EH (cell line): ENCODE measurements at places on chromosomes 12 and 14.

DNA sequence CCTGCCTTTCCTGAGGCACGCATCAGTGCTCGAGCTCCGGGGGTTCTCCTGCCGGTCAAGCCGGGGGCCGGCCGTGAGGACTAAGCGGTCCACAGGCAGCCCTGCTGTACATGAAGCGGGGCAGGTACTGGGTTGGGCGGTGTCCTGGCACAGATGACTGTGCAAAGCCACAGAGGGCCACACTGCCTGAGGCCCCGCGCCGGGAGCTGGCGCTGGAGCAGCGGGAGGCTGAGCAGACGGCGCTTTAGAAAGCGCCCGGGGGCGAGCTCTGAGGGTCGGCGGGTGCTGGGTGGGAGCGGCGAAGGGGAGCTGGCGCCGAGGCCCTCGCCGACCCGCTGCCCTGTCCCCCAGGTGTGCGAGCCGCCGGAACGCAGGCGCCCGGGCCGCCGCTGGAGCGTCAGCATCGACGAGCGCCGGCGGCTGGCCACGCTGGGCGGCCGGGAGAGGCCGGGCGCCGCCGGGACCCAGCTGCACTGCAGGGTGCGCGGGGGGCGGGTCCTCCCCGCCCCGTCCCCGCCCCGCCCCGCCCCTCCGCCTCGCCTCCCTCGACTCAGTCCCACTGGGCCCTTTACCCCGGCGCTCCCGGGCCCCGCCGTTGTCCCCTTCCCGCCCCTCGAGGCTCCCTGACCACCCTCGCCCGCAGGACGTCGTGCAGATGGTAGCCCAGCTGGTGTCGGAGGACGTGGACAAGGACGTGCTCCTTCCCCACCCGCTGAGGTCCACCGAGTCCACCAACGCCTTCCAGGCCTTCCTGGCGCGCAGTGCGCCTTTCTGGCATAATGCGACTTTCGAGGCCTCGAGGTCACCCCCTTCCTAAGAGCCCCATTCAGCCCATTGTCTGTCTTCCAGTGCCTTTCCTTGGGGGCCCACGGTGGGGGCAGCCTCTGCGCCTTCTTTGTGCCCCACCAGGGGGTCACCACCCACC is 8.3 kb upstream of the MTA1 start:
- DNase-seq, result peak; percentile 65

DNA sequence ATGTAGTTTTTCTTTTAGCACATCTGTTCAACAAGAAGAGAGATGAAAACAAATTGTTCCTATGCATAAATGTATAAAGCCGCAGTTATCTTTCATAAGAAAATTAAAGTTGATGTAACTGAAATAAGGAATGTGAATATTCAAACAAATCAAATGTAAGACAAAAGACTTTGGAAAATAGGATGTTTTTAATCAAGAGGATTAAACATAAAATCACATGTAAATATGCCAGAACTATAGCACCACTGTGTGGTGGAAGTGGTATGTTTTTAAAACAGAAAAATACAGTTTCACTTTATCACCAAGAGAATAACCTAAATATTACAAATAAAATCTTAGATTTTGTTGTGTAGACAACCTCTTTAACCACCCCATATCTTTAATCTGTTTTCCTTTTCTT is 40.4 kb downstream of the CAPS2 start:
- peak; percentile 22 for DNase-seq

DNA sequence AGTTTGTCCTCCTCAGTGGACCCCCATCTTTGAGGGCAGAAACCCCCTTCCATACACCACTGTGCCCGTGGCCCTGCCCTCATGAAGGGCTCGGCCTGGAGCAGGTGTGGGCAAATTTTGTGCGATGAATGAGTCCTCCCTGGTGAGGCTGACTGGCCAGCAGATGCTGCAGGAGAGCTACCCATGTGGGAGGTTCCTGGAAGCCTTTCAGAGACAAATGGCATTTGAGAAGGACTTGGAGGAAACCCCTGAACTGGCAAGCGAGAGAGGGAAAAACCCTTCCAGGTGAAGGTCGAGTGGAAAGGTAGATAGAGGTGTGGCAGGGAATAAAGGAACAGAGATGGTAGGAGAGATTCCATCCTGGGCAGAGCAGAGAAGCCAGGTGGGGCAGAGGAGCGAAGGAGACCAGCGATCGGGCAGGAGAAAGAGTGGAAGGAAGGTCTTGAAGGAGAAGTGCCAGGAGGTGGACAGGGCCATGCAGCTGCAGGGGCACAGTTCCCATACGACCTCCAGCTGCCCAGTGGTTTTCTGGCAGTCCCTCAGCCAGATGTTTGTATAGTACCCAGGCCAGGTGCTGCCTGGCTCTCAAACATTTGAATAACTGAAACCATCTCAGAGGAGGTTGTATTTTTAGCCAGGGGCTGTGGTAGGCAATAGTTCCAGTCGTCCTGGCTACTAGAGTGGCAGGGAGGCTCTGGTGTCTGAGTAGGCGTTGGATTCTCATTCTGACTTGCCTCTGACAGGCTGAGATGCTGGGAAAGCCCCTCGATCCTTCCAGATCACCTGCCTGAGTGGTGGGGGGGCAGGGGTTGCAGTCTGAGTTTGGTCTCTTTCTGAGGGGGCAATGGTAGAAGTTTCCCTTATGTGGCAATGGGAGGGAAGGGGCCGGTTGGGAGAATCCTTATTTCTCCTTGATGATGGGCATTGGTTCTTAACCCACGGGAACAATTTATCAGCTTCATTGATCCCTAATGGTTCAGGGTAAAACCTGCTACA is 40.1 kb downstream of the FBXL14 start:
- no peak for DNase-seq

DNA sequence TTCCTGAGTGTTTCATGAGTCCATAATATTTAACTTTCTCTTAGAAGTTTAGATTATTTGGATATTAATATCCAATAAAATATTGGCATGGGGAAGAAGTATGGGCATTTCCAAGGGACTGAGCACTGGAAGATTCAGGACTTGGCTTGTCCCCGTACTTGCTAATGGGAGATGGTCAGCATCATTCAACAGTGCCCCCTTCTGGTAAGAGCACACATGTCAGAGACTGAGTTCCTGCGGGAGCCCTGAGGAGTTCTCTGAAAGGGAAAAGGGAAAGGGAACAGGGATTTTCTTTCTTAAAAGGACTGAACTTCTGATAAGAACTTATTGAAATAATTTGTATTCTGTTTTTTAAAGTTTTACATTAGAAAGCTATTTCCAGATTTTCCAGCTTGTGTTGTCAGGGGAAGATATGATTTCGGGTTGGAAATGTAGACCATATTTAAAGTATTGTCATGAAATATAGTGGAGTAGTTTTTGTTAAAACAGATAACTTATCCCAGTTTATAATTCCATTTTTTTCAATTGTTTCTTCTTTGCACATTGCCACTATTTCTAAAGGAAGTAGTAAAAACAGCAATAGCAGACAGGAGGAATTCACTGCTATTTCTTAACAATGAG is 59.8 kb upstream of the C12orf71 start:
- DNase-seq, result peak; percentile 82

DNA sequence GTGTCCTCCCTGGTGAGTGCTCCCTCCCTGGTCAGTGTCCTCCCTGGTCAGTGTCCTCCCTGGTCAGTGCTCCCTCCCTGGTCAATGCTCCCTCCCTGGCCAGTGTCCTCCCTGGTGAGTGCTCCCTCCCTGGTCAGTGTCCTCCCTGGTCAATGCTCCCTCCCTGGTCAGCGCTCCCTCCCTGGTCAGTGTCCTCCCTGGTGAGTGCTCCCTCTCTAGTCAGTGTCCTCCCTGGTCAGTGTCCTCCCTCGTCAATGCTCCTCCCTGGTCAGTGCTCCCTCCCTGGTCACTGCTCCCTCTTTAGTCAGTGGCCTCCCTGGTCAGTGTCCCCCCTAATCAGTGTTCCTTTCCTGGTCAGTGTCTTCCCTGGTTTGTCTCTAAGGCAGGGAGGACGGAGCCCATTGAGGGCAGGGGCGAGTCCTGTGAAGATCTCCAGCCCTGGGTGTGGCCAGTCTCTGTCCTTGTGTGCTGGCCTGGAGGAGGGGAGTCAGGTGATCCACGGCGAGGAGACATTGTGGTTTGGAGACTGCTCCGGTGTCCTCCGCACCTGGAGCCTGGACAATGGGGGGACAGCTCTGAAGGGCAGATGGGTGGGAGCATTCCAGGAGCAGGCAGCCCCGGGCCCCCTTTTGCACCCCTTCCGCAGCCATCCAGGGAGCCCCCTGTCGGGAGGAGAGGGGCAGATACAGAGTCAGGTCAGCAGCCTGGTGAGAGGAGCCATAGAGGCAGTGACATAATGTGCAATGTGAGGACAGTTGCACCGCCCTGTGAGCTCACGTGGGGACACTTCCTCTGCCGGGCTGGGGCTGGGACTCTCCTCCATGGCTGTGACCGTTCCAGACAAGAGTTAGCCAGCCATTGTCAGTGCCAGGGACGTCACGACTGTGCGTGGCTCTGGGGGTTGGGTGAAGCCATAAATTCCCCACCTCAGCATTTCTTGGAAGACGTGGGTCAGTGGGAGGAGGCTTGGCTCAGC is 93.4 kb downstream of the ADGRD1 start:
- DNase-seq, result no peak

- no peak for DNase-seq
Measured at GRCh38 chr12:98154850-98155249, 360.5 kb upstream of the TMPO start.

- no peak for DNase-seq
Measured at GRCh38 chr14:100192250-100192671, 32.8 kb upstream of the DEGS2 start.

GRCh38 chr12:91637789-91638624 is 455.4 kb upstream of the DCN start:
- DNase-seq, result no peak

GRCh38 chr14:63713764-63714163 is 14.1 kb downstream of the SGPP1 start:
- peak; percentile 73 for DNase-seq

- no peak for DNase-seq
Measured at GRCh38 chr14:77106666-77107065, 8.6 kb downstream of the CIPC start.

DNA sequence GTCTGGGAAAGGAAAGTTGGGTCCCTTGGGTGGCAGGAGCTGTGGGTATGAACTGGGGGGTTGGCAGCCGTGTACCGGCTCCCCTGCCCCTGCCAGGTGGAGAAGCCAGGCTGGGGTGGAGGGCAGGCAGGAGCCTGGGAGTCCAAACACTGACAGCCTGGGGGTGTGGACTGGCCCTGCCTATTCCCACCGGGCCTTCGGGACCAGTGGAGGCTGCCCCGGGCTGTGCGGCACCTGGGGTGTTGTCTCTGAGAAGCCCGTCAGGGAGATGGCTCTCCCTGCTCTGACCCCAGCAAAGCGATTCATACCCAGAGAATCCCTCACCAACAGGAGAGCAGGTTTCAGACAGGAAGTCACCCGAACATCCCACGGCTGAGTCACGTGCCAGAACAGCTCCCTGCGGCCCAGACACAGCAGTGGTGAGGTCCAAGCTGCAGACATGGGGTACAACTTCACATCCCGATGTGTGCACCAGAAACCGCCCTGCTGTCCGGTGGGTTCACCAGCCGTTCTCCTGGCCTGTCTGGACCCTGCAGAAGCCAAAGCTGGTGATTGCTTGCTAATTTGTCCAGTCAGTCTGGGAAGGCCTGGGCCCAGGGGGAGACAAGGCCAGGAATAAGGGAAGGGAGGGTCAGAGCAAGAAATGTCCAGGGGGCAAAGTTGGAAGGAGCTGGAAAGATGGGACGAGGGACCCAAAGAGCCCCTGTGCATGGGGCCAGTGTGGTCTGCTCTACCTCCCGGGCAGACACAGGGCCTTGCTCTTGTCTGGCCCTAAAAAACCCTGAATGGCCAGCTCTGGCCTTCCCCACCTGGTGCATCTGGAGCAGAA is 2.1 kb upstream of the GPR132 start:
- DNase-seq, result peak; percentile 69

GRCh38 chr12:108482717-108483212 is 32.3 kb upstream of the FICD start:
- DNase-seq, result peak; percentile 6

- no peak for DNase-seq
Measured at GRCh38 chr12:27502021-27502435, 22.0 kb upstream of the PPFIBP1 start.

DNA sequence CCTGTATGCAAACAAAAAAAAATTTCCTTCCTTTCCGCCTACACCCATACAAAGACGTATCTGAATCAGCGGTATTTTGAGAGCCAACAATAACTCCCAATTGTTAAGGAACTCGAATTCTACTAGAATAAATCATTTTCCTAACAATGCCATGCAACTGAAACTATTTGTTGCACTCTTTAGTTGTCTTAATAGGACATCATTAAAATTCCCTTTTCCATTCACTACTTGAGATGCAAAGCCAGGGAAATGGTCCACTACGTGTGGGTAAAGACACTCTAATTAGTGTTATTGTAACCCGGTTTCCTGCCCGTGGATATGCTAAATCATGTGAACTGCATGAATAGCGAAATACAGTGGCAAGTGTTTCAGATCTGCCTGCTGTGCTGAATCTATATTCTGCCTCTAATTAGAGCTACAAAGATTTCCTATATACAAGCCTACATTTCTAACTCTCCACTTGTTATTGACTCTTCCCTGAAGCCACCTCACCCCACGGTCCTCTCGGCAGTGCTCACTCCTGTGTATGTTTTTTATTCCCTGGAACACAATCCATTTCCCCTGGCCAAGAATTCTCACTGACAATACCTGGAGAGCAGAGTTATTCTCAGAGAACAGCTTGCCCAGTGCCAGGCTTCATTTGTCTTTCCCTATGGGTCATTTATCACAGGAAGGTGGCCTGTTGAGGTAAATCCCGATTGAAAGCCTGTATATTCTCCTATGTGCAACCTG is 168.3 kb downstream of the PAWR start:
- DNase-seq, result no peak

DNA sequence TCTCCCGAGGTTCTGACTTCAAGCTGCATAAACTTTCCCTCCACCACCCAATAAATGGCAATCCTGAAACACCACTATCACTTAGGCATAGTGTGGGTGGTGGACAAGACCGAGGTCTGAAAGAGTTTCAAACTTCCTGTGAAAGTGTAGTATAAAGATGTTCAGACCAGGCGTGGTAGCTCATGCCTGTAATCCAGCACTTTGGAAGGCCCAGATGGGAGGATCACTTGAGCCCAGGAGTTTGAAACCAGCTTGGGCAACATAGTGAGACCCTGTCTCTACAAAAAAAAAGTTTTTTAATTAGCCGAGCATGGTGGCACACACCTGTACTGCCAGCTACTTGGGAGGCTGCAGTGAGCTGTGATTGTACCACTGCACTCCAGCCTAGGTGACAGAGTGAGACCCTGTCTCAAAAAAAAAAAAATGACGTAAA is 61.9 kb downstream of the CCDC92 start:
- DNase-seq, result peak; percentile 20

- DNase-seq, result no peak
Measured at GRCh38 chr14:103543721-103544387, 14.9 kb downstream of the TRMT61A start.
